Thymus (tissue), 14 donors: ENCODE measurements at places on chromosomes 2 and 18. TPM values are rescaled to one million over a fixed set of nuclear protein-coding genes. Genes with fewer than 3 reads are reported as not detected.

Gene NRBP1
- polyA plus RNA-seq: 56.4 TPM

Gene DHRS9
- 3.1 TPM for polyA plus RNA-seq

Gene SP140L
- 26.5 TPM for polyA plus RNA-seq

Gene REG3G
- 0.73 TPM for polyA plus RNA-seq

Gene IL36G
- polyA plus RNA-seq: 2.7 TPM

Gene CCDC121
- polyA plus RNA-seq: 2.6 TPM

Gene UPP2
- polyA plus RNA-seq: 0.50 TPM

Gene TNFAIP6
- 3.3 TPM for polyA plus RNA-seq

Gene CCDC68
- 1.8 TPM for polyA plus RNA-seq

Gene OSR1
- 6.0 TPM for polyA plus RNA-seq

Gene ANKRD62
- polyA plus RNA-seq: not detected

Gene DAW1
- polyA plus RNA-seq: 0.34 TPM

Gene SAG
- 0.32 TPM for polyA plus RNA-seq

Gene TUBA3E
- polyA plus RNA-seq: 0.82 TPM

Gene SETBP1
- polyA plus RNA-seq: 3.3 TPM

Gene TET3
- 4.2 TPM for polyA plus RNA-seq

Gene ARL4C
- 59.9 TPM for polyA plus RNA-seq

Gene KIF5C
- 1.4 TPM for polyA plus RNA-seq

Gene SULT1C2
- polyA plus RNA-seq: 4.3 TPM

Gene SCN3A
- 3.0 TPM for polyA plus RNA-seq

Gene PLEK
- polyA plus RNA-seq: 35.3 TPM

Gene C2orf78
- 0.02 TPM for polyA plus RNA-seq

Gene NT5C1B
- polyA plus RNA-seq: not detected

Gene COL3A1
- 48.2 TPM for polyA plus RNA-seq

Gene KRTCAP3
- polyA plus RNA-seq: 13.9 TPM

Gene GALNT14
- 2.1 TPM for polyA plus RNA-seq

Gene MAB21L4
- 4.9 TPM for polyA plus RNA-seq

Gene ABHD1
- 0.27 TPM for polyA plus RNA-seq

Gene RAPH1
- polyA plus RNA-seq: 4.4 TPM

Gene THADA
- polyA plus RNA-seq: 20.6 TPM

Gene TANK
- polyA plus RNA-seq: 57.7 TPM

Gene PTPN4
- polyA plus RNA-seq: 11.9 TPM

Gene IL18R1
- 9.8 TPM for polyA plus RNA-seq

Gene CD8A
- polyA plus RNA-seq: 242 TPM

Gene MALL
- 7.7 TPM for polyA plus RNA-seq

Gene HOXD13
- polyA plus RNA-seq: 0.11 TPM

Gene PSTPIP2
- 8.1 TPM for polyA plus RNA-seq

Gene FAM228A
- polyA plus RNA-seq: 0.96 TPM

Gene CTNNA2
- polyA plus RNA-seq: 0.16 TPM

Gene SFTPB
- 0.89 TPM for polyA plus RNA-seq

Gene SP9
- polyA plus RNA-seq: 0.07 TPM

Gene MPP4
- 0.16 TPM for polyA plus RNA-seq

Gene DUSP28
- polyA plus RNA-seq: 9.0 TPM

Gene IL18RAP
- polyA plus RNA-seq: 3.0 TPM

Gene ALLC
- 0.87 TPM for polyA plus RNA-seq

Gene CLASP1
- polyA plus RNA-seq: 11.6 TPM

Gene FAM124B
- polyA plus RNA-seq: 1.4 TPM

Gene GPR55
- 1.9 TPM for polyA plus RNA-seq

Gene ADGRF3
- 0.39 TPM for polyA plus RNA-seq

Gene HRH4
- polyA plus RNA-seq: 0.05 TPM

Gene NETO1
- polyA plus RNA-seq: 2.1 TPM

Gene ST6GAL2
- polyA plus RNA-seq: 0.57 TPM

Gene DUSP11
- 38.7 TPM for polyA plus RNA-seq

Gene SMYD5
- 14.5 TPM for polyA plus RNA-seq
